Substantia nigra (tissue), 51 donors: ENCODE measurements at places on chromosomes 7 and 10.

- no peak for DNase-seq
Measured at GRCh38 chr7:157635148-157635500, 298.3 kb downstream of the DNAJB6 start.

DNA sequence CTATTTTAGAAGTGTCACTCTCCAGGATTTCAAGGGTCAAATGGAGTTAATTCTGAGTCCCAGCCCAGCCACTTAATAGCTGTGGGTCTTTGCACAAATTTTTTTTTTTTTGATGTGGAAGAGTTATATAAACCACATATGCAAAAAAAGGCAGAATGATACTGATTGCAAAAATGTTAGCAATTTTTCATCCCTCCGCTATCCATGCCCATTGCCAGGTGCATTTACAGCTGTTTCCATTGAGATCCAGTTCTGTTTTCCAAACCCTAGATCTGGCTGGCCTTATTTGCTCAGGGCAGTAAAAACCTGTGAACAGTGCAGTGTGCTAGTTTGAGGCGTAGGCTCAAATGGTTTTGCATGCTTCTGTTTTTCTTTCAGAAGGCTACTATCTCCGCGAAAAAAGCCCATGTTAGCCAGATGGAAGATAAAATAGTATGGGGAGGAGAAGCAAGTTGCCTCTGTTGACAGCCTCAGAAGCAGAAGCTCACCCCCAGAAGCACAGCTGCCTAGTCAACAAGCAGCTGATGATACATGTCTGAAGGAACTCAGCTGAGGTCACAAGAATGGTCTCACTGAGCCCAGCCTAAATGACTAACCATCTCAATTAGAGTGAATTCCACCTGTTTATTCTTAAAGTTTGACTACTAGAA, 997 bp upstream of the ZNF138 start:
- no peak for DNase-seq

DNA sequence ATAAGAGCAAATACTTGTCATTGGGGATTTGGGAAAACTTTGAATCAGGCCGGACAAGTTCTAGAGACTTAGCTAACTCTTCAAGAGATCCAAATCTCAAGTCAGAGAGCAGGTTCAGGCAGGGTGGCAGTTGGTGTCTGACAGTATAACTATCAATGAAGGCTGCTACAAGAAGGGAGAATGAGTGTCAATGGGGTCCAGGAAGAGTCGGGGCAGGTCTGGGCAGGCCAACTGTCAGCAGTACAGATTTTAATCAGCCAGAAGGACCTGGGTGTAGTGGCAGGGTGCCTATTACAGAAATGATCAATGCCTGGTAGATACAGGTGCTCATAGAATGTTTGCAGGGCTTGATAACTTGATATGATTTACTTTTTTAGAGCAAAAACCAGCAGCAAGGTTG, 751.1 kb downstream of the GRM8 start:
- DNase-seq: no peak

DNA sequence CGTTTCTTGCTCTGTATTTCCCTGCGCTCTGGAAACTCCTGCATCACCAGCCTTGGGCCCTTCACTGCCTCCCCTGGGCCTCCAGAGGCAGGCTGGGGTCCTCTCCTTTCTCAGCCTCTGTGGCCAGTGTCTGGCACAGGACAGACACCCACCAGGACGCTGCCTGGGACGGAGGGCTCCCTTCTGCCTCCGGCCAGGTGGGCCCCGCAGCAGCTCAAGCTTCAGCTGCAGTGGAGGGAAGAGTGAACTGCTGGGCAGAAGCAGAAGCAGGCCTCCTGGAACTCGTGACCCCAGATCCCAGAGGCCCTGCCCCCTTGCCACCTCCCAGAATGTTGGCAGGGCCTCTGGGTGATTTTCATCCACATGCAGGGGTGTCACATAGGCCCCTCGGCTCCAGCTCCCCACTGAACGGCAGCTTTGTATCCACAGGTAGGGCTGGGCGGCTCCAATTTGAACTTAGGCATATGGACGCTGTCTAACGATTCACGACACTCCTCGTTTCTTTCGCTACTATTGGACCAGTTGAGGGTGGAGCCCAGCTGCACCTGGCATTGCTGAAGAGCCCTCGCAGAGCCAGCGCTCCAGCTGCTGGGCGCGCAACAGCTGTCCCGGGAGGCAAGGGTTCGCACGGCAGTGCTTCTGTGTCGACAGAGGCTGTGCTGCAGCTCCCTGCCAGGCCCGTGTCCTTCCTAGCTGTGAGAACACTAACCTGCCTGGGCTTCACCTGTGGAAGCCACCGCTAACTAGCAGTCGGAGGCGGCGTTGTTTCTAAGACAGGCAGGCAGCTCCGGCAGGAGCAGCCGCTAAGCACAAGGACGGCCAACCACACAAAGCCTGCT, 18.4 kb upstream of the GPR146 start:
- DNase-seq: no peak

DNA sequence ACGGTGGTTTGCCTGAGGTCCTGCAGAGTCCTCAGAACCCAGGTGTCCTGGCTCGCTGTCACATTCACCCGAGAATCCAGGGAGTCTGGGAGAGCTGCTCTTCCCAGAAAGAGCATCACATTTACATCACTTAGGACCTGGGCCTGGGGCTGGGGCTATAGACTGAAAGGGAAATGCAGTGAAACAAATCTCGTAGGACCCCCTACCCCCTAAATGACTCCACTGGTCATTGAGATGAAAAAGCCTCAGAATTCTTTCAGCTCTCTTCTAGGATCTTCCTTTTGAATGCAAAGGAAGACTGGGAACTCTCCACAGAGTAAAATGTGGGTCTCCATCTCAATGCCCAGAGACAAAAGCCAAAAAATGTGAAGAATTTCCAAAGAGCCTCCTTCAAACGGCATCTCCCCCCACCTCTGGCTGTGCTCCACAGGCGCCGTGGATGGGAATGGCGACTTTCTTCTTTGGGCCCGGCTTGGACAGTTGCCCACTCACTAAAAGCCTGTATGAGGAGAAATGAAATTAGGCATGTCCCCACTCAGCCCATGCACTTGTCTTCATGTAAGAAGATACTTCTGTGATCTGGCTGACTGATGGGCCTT, 49.0 kb upstream of the PODXL start:
- no peak for DNase-seq

DNA sequence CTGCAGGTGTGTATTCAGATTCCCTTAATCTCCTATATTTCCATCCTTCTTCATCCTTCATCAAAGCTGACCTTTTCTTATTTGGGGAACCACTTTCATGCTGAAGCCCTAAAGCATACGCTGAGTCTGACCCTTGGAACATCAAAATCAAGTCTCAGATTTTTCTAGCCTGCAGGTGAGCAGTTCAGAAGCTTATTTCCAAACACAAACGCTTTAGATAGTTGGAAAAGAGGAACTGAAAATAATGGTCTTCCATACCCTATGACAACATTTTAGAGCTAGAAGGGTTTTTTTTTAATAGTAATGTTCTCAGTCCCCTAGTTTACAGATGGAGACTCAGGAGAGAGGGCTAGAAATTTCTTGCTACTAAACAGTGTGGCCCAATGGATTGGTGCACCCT, 1.6 kb upstream of the AGK start:
- DNase-seq: no peak

GRCh38 chr10:86366033-86366901, at the start of gene GRID1:
Gene GRID1 (minus strand): TSS chr10:86366795.
- DNase-seq: no peak

DNA sequence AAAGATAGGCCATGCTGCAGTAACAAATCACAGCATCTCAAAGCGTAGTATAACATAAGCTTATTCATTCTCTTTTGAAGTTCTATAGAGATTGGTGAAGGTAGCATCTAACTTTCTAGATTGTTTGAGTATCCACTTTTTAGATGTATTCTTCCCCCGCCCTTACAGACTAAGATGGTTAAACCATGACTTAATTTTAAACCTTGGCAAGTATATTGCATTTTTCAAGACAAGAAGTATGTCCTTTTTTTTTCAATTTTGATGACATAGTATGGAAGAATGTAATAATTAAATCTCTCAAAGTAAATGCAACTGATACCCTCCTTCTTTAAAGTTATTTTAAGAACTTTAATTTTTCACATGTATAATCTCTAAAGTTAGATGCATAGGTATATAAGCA, 190.0 kb downstream of the KCND2 start:
- no peak for DNase-seq
